Sciatic nerve (tissue), 2 donors: ENCODE measurements at places on chromosomes 5 and 9. TPM values are rescaled to one million over a fixed set of nuclear protein-coding genes. Genes with fewer than 3 reads are reported as not detected.
A peak's percentile ranks its signal among the peaks of the same experiment; 100 is the strongest.

DNA sequence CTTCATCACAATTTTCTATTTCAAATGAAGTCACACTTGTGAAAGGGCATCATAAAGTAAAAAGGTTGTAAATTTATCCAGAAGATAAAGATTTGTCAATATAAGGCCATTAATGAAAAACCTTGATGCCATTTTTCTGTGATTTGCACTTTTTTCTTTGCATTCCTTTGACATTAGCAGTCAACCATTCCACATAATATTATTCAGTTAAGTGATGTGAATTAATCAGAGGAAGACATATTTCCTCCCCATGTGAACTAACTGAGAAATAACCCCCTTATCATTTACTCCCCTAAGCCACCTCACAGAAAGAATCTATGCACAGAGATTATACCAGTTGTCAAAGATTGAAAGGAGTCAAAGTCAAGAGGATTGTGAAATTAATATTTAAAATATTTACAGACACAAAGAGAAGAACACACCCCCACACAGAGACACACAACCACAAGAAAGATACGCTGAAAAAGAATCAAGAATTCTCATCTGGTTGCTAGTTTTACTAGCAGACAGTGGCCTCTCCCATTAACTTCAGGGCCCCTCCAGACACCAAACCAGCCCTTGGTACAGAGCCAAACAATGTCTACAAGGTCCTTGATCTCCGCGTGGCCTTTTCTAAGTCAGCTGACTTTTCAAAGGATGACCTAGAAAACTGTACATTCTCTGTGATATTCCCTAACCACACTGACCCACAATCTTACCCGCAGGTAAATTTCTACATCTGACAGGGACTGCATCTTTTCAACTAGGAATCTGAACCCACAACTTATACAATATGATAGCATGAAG is 29.5 kb downstream of the GNAQ start:
- DNase-seq = no peak

DNA sequence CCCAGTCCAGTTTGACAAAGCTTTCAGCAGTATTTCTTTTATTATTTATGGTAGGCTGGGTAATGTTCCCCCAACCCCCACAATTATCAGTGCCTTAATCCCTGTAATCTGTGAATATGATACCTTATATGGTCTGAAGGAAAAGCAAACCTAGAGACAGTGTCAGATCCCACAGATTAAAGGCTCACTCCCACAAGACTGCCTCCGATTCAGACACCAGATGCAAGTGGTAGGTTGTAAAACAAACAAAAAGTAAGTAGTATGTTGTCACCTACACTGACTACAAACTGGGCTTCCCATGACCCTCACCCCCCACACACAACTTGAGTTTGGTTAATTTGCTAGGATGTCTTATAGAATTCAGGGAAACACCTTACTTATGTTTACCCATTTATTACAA is 201.2 kb downstream of the NSG2 start:
- no peak for DNase-seq

DNA sequence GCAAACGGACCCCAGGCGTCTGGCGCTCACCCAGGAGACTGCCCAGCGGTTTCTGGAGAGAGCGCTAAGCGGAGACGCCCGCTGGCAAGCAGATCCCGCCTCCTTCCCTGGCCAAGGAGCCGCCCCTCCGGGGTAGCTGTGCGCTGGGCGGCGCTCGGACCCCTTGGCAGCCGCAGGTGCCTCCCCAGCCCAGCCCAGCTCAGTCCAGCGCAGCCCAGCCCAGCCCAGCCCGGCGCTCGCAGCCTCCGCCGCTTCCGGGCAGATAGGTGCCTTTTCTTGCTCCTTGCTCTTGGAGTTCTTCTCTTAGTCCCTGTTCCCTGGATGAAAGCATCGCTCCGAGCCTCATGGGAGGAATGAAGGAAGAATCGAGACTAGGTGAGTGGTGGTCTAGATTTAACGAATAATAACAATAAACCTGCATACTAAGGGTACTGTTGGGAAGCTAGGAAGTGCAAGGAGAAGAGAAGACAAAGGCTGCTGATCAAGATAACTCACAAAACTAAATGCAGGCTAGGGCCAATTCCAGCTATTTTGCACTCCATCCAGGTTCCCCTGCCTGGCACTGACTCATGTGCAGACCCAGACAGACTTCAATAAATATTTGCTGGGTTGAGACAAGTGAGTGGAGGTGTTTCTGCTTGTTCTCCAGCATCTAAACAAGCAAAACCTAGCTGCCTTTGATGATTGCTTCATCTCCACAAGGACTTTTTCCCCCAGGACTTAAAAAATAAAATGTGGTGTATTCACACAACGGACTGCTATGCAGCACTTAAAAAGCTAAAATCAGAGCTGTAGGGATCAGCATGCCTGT is at the start of gene STK32A:
TSS of gene STK32A (plus strand) at position 202 of the 811 bp plus-strand sequence. CDS start 4,609 bp downstream, outside the sequence.
- DNase-seq = peak; percentile 80

The CCDC69 gene
- 45.8 TPM for total RNA-seq

The SLC36A2 gene
- 30.2 TPM for total RNA-seq

The FAM81B gene
- total RNA-seq = not detected
